ENCODE measurements at places on chromosomes 3 and 15.

DNA sequence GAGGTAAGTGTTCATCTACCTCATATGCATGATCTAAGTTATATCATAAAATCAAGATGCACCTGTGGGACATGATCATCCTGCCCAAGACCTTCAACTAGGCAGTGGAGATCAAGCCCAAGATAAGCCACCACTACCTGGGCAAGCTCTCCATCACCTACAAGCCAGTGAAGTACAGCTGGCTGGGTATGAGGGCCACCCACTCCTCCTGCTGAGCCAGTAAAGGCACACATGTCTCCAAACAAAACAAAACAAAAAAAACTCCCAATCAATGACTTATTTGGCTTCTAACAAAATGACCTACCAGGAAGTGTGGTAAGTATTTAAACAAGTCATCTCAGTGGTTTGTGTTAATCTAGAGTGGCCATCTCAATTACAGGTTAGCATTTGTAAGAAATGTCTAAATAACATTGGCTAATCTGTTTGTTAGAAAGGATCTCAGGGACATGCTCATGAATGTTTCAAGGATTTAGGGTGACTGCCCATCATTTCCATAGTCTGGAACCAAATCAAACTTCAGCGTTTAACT is 3.1 kb downstream of the PAQR9 start:
- DNase-seq, result no peak

DNA sequence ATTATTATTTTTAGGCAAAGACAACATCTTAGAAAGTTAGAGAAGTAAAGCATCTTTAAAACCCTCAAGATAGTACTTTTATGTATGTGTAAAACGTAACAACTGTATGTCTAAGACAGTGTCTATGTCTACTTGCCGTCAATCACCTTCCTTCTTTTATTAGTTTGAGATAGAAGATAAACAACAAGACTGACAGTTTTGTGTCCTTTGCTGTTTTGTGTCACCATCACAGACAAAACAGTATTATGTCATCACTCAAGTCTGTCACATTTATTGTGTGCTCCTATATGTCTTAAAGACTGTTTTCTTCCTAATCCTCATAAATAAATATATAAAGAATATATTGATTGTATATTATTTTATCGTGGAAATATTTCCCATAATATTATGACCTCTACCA is 908.3 kb downstream of the CADM2 start:
- no peak for DNase-seq

DNA sequence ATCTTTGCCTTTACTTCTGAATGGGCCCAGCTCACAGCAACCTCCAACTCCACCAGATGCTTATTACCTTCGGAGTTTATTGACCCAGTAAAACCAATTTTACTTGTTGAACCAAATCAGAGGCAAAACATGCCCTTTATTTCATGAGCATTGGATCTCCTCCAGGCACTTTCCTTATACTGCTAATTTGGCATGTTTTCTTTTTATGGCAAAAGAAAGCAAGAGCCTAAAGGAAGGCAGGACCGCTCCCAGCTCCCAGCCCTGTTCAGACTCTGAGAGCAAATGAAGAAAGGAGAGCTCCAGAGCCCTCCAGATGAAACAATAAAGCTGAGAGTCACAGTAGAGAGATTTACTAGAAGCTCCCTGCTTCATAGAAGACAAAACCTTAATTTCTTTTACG is 81.5 kb upstream of the NR2E3 start:
- no peak for DNase-seq

DNA sequence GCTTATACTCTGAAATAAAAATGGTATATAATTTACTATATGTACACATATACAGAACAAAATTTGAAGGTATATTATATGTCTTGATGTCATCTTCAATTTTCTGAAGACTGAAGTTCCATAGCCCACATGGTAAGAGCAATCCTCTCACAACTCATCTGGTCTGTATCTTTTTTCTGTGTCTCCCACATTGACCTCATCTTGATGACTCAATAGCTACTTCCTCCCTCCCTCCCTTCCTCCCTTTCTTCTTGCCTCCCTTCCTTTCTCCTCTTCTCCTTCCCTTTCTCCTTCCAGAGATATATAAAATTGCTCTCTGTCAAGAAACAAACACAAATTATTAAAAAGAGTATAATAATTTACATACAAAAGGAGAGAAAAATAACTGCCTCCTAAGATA is 268.5 kb downstream of the SQOR start:
- DNase-seq, result no peak

DNA sequence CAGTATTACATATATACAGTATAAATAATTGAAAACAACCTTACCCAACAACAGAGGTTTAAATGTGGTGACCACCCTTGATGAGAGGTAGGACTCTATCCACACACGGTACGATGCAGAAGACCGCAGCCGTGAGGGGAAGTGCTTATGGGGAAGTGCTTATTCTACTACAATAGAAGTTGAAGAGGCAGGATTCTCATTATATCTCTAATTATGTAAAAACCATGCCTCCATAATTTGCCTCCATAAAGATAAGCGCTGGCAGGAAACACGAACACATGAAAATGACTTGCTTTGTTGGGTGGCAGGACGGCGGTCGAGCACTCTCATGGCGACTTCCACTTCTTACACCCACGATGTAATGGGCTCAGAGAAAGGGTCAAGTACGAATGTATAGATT is 7.2 kb upstream of the MUC13 start:
- DNase-seq, result no peak

- no peak for DNase-seq
Measured at GRCh38 chr15:36972704-36973103, 127.6 kb downstream of the MEIS2 start.

DNA sequence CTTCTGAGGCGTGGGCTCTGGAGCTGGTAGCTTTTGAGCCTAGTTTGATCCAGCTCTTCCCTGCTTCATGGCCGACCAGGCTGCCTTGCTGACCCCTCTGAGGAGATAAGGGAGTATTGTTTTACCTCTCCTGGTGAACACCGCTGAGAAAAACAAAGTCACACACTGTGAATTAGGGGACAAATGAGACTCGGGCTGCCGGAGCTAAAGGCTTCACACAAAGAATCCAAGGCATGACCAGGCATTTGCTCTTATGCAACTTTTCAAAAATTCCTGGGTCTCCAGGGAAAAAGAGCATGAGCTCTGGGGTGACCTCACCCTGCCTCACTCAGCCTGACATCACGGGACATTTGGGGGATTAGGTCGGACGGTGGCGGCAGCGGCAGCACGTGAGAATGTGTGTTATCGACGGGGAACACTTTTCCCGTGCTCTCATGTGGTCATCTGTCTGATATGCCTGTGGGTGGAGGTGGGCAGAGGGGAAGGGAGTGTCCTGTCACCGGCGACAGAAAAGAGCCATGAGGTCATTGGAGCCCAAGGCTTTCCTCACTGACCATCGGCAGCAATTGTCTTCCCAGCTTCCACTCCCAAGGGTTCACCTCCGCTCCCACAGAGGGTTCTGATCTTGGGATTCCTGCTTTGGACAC is 61.0 kb downstream of the TMEM44 start:
- peak; percentile 68 for DNase-seq

- no peak for DNase-seq
Measured at GRCh38 chr3:119769394-119770149, 12.3 kb upstream of the NR1I2 start.

- no peak for DNase-seq
Measured at GRCh38 chr3:182797876-182798275, 4.6 kb downstream of the ATP11B start.
